ENCODE measurements at places on chromosomes 2 and 18.

- DNase-seq, result no peak
Observed at GRCh38 chr2:108441712-108442111, 7.3 kb upstream of the GCC2 start.

GRCh38 chr2:224038049-224038829 lies 847 bp downstream of the SERPINE2 start:
- peak; percentile 29 for DNase-seq

- no peak for DNase-seq
Observed at GRCh38 chr2:170371231-170371998, 193.5 kb downstream of the MYO3B start.

DNA sequence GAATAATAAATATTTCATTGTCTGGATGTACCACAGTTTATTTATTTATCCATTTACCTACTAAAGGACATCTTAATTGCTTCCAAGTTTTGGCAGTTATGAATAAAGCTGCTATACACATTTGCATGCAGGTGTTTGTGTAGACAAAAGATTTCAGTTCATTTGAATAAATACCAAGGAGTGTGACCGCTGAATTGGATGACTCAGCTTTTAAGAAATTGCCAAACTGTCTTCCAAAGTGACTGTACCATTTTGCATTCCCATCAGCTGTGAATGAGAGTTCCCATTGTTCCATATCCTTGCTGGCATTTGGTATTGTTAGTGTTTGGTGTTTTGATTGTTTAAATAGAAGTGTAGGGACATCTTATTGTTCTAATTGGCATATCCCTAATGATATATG lies 36.2 kb upstream of the FMNL2 start:
- DNase-seq, result peak; percentile 38

GRCh38 chr2:26637811-26638310 lies 3.3 kb downstream of the CIB4 start:
- DNase-seq, result no peak

DNA sequence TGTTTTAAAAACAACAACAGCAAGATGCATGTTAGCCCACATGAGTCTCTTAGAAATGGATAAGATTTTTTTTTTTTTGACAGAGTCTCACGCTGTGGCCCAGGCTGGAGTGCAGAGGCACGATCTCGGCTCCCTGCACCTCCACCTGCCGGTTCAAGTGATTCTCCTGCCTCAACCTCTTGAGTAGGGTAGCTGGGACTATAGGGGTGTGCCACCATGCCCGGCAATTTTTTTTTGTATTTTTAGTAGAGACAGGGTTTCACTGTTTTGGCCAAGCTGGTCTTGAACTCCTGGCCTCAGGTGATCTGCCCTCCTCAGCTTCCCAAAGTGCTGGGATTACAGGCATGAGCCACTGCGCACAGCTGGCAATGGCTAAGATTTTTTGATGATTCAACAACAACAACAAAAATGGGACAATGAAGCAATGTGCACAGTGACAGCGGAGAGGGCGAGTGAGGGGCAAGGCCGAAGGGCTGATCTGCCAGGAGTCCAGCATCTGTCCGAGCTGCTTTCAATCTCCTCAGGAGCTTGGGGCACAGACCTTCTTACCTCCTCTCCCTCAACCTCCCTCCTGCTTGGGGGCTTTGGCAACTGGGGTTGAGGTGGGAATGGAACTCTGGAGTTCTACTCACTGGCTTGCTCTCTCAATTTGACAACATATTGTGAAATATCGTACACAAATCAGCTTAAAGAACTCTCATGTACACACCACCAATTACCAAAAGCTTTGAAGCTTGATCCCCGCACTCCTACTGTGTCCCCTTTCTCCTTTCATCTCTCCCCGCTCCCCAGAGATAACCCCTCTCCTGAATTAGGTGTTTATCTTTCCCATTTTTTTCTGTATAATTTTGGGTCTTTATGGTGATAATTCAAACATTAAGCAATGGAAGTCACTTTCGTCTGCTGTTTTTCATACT lies 3.4 kb downstream of the ABCG8 start:
- no peak for DNase-seq

GRCh38 chr2:241315879-241316631 lies at the start of gene SEPTIN2:
SEPTIN2 (plus strand) TSS chr2:241315925; CDS start chr2:241324233, 8,308 bp downstream.
- peak; percentile 41 for DNase-seq

DNA sequence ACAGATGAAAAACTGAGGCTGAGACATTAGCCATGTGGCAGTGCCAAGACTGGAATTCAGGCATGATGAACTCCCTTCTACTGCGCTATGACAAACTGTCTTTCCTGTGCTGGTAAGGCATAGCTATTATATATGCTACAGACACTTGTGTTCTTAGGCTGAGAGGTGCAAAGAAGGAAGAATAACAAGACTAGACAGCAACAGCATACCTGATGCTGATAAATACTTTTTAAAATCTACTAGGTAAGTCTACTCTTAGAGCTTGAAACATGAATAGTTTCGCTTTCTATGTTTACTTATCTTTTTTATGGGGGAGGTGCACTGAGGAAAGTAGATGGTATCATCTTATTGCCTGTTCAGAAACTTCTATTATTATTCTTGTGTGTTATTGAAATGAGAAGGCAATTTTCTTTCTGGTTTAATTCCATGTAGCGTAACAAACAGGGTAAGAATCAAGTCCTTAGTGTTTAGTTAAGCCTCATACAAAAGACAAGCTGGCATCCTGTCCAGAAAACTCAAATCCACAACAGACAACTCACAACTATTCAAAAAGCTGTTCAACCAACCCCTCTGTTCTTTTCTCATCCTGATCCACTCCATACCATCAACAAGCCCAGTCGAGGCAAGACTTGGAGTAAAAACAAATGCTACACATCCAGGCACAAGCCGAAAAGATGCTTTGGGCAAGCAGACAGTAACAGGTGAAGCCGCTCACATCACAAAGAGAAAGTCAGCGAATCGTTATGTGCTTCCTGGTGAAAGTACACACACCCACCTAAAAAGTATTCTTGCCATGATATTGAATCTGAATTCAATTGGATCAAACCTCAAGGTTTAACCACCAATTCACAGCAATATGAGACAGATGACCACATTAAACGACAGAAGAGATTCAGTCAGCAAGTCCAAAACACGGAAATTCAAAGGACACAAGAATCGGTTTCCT lies 1.5 kb downstream of the TTC32 start:
- no peak for DNase-seq

DNA sequence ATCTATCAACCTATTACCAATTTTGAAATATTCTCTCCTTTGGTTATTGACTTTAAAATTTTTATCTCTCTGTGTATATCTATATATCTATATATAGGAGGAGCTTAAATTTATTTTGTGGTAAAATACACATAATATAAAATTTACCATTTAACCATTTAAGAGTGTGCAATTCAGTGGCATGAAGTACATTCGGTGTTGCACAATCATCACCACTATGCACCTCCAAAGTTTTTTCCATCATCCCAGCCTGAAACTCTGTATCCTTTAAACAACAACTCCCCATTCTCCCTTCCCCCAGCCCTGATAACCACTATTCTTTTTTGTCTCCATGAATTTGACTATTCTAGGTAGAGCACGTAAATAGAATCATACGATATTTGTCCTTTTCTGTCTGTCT lies 49.1 kb downstream of the CDKL4 start:
- DNase-seq, result no peak

- no peak for DNase-seq
Observed at GRCh38 chr2:122034777-122035176, 279.3 kb downstream of the TSN start.

GRCh38 chr2:216584112-216584511 lies 49.1 kb upstream of the IGFBP2 start:
- no peak for DNase-seq

GRCh38 chr18:56508370-56509036 lies 129.9 kb downstream of the TXNL1 start:
- DNase-seq, result no peak
